ENCODE measurements at places on chromosomes 5 and 9. TPM values are rescaled to one million over a fixed set of nuclear protein-coding genes. Genes with fewer than 3 reads are reported as not detected.

SERINC5 gene
- 32.8 TPM for total RNA-seq

ANKH gene
- total RNA-seq = 37.7 TPM

TMC1 gene
- 0.56 TPM for total RNA-seq

C9 gene
- total RNA-seq = not detected

WDR31 gene
- total RNA-seq = 2.0 TPM

PTGER4 gene
- 39.5 TPM for total RNA-seq

C5orf52 gene
- not detected for total RNA-seq

IL9 gene
- not detected for total RNA-seq

PURA gene
- 21.0 TPM for total RNA-seq

IL13 gene
- total RNA-seq = not detected

PAEP gene
- total RNA-seq = not detected

ADAMTSL1 gene
- total RNA-seq = 2.0 TPM

GMCL2 gene
- total RNA-seq = not detected

SMAD5 gene
- total RNA-seq = 47.6 TPM

SIL1 gene
- total RNA-seq = 34.7 TPM

MTX3 gene
- total RNA-seq = 8.9 TPM

CTSV gene
- not detected for total RNA-seq

HAND1 gene
- 1.7 TPM for total RNA-seq

HDAC3 gene
- total RNA-seq = 50.6 TPM

FOXD4L4 gene
- 0.19 TPM for total RNA-seq

ENTPD2 gene
- 0.25 TPM for total RNA-seq

GRAMD2B gene
- 33.1 TPM for total RNA-seq

NEUROG1 gene
- total RNA-seq = not detected

MEF2C gene
- 25.4 TPM for total RNA-seq

FAM78A gene
- total RNA-seq = 1.9 TPM

SLC4A9 gene
- not detected for total RNA-seq

SURF6 gene
- total RNA-seq = 15.8 TPM

SLC25A48 gene
- not detected for total RNA-seq

SLC23A1 gene
- total RNA-seq = not detected

LEAP2 gene
- 1.4 TPM for total RNA-seq

OCLN gene
- 10.6 TPM for total RNA-seq

TMCO6 gene
- 96.9 TPM for total RNA-seq

ACTBL2 gene
- 0.12 TPM for total RNA-seq

RARS1 gene
- total RNA-seq = 63.9 TPM

PCDHGB2 gene
- 5.1 TPM for total RNA-seq

CBY3 gene
- not detected for total RNA-seq

STRBP gene
- total RNA-seq = 9.3 TPM

ENTREP1 gene
- total RNA-seq = 1.9 TPM

CDO1 gene
- total RNA-seq = 207 TPM

CARTPT gene
- total RNA-seq = not detected

MZB1 gene
- total RNA-seq = 1.6 TPM

GPRIN1 gene
- total RNA-seq = 1.9 TPM

PTCH1 gene
- total RNA-seq = 3.1 TPM

PLAC8L1 gene
- total RNA-seq = not detected

TBC1D2 gene
- total RNA-seq = 9.4 TPM

JAKMIP2 gene
- 2.0 TPM for total RNA-seq

Measured in omental fat pad (tissue), 4 donors.